ENCODE measurements at places on chromosomes 11 and 22.
A peak's percentile ranks its signal among the peaks of the same experiment; 100 is the strongest.

- DNase-seq: no peak
Observed at GRCh38 chr11:79768343-79768742, 327.5 kb upstream of the TENM4 start.

- DNase-seq: no peak
Observed at GRCh38 chr11:5258543-5259262, 4.1 kb upstream of the HBG2 start.

DNA sequence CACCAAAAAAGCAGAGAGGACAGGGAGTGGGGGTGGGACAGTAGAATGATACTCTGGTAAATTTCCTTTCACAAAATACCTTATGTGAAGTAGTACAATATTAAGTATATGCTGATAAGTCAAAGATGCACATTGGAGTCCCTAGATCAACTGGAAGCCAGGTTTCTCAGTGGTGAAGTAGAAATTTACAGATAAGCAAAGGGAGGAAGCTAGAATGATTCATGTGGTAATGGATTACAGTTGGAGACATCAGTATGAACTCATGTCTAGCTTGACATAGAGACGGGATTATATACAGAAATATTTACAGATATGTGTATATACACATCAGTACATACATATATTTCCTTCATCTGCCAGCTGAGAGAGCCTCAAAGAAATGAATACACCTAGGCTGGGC, 21.5 kb downstream of the PLEKHB1 start:
- no peak for DNase-seq

DNA sequence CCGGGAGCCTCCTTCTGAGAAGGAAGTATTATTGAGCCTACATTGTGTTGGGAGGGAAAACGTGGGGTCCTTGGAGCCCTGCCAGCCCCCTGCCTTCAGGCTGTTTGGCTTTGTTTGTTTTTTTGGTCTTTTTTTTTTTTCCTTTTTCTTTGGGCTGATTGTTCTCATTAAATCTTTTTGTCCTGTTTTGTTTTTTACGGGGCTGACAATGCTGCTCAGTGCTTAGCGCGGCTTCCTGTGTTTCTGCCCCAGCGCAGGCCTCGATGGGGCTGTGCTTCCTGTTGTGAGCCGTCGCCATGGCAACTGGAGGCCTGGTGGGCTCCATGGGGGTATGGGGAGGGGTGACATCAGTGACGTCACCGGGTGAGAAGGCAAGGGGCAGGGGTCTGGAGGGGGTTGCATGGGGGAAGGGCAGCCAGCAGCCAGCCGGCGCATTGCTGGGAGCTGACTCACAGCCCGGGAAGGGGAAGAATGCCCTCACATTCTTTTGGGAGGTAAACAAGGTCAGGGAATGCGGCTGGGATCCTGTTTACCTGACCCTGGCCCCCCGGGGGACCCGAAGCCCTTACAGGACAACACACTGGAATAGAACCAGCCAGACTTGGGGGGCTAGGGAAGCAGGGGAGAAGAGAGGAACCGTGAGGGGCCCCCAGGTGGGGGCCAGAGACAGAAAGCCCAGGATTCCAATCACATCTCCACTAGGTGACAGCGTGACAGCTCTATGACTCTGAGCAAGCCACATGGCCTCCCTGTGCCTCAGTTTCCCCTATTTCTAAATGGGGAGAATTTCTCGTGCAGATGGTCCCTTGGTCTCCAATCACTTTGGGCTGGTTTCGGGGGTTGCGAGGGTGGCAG, 22.2 kb upstream of the CBX7 start:
- DNase-seq: peak; percentile 89

GRCh38 chr11:57460022-57460757, at the start of gene RTN4RL2:
TSS of gene RTN4RL2 (plus strand) at chr11:57460528. CDS start at chr11:57460866, 338 bp downstream.
- DNase-seq: no peak

DNA sequence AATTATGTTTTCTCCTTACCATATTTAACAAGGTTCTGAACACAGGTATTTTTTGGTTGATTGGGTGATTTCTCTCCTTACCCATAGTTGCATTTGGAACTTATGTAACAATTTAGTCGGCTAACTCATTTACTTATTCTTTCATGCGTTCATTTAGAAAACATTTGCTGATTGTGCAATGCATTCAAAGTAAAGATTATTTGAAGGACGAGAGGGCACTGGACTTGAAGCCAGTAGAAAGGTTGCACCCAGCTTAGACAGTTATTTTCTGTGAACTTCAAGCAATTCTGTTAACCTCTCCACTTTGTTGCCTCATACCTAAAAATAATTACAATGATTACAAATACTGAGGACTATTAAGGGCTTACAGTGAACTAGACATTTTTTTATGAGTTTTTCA, 769.6 kb downstream of the LRRC4C start:
- no peak for DNase-seq

DNA sequence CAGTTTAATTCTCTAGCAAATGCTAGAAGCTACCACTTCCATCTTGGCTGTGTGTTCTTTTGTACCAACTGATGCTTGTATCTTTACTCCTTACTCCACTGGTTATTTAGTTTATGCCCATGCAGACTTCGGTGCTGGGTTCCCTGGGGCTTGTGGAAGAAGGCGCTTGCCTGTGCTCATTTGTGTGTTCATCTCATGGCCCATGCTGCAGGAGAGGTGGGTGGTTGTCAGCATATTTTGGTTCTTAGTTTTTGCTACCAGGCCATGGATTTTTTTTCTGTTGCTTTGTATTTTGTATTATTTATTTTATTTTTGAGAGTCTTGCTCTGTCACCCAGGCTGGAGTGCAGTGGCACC, 22.4 kb downstream of the MICAL2 start:
- no peak for DNase-seq

- no peak for DNase-seq
Observed at GRCh38 chr11:73852049-73852448, 24.6 kb downstream of the COA4 start.

GRCh38 chr22:45334068-45334467, 24.3 kb downstream of the FAM118A start:
- no peak for DNase-seq

- no peak for DNase-seq
Observed at GRCh38 chr22:40482391-40482790, 112.0 kb downstream of the SGSM3 start.

DNA sequence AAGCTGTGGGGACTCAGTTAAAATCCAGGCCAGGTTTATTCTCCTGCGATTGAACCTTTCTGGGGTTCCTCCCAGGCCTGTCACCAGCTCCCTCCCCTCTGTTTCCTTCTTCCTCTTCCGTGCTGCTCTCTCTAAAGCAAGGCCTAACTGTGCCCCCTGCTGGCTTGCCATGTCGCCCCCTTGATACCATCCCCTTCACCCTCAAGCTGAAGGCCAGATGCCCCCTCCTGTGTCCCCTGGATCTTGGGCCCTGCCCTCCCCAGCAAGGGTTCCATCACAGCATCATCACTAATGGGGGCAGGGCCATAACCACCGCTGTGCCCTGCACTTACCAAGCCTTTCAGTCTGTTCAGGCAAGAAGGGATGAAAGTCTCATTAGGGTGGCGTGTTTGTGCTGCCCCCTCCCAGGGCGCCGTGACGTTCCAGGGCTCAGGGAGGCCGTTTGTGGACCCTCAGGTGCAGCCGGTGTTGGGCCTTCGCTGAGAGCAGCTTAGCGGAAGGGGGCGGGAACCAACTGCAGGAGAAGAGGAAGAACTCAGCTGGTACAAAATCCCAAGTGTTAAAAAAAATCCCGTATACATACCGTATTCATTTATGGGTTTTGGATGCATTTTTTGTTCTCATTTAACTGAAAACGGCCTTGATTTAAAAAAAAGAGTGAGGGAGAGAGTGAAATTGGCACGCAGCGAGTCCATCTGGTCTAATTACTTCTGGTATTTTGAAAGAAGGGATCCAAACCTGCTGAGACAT, 69.9 kb downstream of the MPPED1 start:
- DNase-seq: no peak

DNA sequence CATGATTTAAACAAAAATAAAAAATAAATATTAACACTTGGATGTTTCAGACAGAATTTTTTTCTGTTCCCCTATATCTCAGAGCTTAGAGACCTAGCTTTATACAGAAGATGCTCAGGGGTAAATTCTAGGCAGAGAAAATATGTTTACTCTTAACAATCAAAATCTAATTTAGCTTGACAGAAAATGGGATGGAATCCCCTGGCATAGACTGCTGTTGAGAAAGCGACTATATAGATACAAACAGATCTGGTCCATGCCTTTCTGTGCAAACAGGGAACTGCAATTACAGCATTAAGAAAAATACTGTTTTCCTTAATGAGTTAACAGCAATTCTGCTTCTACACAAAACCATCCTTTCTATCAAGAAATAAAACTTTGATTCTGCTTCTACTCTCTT, 14.6 kb downstream of the SIAE start:
- DNase-seq: no peak

- DNase-seq: no peak
Observed at GRCh38 chr11:82384308-82384707, 349.4 kb downstream of the FAM181B start.

GRCh38 chr22:31757265-31757664, 3.4 kb downstream of the DEPDC5 start:
- DNase-seq: no peak

- no peak for DNase-seq
Observed at GRCh38 chr11:41508121-41508520, 48.7 kb upstream of the LRRC4C start.

GRCh38 chr11:71183878-71184277, 68.5 kb downstream of the SHANK2 start:
- no peak for DNase-seq
